Fibroblast of upper back skin (primary cell): ENCODE measurements at places on chromosomes 12 and 14.

DNA sequence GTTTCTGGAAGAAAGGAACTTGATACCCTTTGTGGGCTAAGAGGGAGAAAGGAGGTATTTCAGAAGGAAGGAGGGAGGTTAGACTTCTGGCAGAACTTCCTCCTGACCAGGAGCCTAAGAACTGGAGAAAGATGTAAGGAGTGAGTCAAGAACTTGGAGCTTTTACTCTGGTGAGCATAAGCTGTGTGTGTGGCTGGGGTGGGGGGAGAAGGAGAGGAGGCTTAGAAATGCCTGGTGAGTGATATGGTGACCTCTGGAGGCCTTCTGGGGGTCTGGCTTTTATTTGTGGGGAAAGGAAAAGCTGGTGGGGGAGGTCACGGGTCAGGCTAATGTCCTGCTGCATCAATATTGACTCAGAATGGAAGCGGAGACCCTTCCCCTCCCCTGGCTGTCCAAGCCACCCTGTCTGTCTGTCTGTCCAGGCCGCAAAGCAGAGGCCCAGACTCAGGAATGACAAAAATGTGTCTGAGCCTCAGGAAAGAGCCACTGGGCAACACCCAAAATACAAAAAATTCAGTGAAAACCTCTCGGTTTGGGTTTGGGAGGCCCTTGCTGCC, 4.8 kb downstream of the LRP1 start:
- DNase-seq: peak; percentile 89

GRCh38 chr12:612886-613285, 50.4 kb downstream of the NINJ2 start:
- DNase-seq: no peak

DNA sequence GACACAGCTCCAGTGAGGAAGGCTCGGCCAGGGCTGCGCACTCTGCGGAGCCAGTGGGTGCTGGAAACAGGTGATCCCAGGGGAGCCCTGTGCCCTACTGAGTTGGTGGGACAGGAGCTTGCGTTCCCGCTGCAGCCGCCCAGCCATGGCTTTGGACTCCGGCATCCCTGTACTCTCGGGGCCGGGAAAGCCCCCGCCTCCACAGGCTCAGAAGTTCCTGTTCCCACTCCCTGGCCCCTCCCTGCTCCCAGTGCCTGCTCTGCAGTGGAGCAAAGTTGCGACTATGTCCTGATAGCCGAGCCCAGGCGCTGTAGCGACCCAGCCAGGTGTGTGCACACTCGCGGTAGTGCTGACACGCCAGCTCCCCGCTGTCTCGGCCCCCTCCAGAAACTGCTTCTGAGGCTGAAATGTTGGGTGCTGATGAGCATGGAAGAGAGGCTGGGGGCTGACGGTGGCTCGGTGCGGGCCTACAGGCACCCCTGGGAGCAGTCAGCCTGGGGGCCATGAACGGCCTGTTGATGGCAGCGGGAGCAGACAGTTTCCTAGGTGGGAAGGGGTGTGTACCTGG, 344.6 kb upstream of the MGAT4C start:
- DNase-seq: no peak

GRCh38 chr14:95193081-95193480, 35.8 kb upstream of the DICER1 start:
- DNase-seq: no peak

DNA sequence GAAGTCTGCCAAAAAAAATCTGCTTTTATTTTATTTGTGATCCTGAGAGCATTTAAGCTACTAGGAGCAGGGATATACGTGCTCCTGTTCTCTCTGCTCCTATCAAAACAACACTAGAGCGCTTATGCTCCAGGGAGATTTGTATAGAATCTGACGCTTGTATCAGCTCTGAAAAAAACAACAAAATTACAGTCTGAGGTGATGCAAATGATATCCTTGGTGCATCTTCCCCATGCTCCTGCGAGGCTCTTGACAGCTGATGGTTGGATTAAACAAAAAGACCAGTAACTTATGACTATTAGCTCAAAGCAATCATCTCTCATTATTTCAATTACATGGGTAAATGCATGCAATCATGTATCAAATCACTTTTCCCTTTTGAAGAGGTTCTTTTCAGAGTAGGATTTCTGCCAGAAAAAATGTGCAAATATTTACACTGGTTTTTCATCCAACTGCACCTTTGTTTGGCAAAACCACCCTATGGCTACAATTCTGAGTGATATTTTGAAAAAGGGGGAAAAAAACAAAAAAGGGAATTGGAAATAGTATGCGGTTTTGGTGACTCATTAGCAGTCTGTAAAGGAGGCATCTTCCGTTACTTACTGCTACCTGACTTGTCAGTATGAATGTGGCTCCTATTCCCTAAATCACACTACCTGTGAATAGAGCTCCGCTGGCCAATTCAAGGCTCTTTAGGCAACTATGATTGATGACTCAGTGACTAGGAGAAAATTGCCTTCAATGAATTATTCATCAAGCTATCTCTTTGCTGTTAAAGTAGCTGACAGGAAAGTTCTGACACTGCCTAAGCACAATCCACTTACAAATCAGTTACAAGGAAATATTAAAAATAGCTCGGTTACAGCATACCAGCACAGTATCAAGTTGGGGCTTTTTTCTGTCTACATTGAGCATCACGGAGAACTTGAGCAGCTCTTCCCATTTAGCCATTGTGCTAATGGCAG, 450.0 kb downstream of the FOXG1 start:
- DNase-seq: no peak

DNA sequence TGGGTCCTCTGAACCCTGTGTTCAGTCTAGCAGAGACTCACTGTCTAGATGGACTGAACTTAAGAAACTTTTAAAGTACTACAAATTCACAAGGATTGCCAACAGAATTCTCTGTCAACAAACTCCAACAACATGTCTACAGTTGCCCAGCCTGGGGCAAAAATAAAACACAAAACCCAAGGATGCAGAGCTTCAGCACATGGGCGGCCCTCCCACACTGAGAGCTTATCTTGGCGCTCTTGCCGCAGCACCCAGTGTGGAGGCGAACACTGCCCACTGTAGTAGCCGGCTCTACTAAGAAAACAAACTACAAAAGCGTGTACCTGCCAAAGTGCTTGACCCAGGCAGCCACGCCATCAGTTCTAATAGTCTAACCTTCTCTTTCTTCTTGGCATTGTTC, 66.7 kb downstream of the PTPN21 start:
- no peak for DNase-seq

DNA sequence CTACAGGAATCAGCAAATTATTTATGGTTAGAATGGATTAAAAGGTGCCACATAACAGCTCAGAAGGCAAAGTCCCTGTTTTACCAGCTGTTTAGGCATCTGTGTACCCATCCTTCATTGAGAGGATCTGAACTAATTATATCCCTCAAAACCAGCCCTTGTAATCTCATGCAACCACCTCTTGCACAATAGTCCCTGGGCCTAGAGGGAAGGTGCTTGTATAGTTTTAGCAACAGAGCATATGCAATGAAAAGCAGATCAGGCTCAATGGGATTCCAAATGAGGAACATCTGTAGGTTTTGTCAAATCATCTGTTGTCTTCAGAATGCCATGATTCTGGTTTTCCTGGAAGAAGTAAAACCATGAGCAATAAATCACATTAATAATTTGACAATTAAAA, 26.0 kb upstream of the GLIPR1L2 start:
- DNase-seq: peak; percentile 70

GRCh38 chr12:98725476-98726247, 80.6 kb downstream of the APAF1 start:
- peak; percentile 68 for DNase-seq

DNA sequence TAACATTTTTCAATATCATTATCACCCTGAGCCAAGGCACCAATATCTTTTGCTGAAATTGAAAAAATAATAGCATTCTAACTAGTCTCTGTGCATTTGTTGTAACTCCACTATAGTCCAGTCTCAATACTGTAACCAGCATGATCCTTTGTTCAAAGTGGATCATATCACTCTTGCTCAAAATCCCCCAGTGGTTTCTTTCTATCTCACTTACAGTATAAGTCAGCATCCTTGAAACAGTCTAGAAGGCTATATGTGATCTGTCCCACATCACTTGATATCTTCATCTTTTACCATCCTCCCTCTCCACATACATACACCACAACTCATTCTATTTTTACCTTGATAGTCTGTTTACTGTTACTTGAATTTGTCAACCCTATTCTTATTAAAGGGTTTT, 435.7 kb downstream of the CCER1 start:
- no peak for DNase-seq

GRCh38 chr14:68947802-68948201, 31.3 kb downstream of the ACTN1 start:
- peak; percentile 63 for DNase-seq
